ENCODE measurements at places on chromosomes 6 and 20.

DNA sequence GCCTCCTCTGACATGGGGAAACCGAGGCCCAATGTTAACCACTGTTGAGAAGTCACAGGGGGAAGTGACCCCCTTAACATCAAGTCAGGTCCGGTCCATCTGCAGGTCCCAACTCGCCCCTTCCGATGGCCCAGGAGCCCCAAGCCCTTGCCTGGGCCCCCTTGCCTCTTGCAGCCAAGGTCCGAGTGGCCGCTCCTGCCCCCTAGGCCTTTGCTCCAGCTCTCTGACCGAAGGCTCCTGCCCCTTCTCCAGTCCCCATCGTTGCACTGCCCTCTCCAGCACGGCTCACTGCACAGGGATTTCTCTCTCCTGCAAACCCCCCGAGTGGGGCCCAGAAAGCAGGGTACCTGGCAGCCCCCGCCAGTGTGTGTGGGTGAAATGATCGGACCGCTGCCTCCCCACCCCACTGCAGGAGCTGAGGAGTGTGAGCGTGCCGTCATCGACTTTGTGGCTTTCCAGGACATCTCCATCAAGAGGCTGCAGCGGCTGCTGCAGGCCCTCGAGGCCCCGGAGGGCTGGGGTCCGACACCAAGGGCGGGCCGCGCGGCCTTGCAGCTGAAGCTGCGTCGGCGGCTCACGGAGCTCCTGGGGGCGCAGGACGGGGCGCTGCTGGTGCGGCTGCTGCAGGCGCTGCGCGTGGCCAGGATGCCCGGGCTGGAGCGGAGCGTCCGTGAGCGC lies 1.6 kb downstream of the TNFRSF6B start:
- DNase-seq: no peak

DNA sequence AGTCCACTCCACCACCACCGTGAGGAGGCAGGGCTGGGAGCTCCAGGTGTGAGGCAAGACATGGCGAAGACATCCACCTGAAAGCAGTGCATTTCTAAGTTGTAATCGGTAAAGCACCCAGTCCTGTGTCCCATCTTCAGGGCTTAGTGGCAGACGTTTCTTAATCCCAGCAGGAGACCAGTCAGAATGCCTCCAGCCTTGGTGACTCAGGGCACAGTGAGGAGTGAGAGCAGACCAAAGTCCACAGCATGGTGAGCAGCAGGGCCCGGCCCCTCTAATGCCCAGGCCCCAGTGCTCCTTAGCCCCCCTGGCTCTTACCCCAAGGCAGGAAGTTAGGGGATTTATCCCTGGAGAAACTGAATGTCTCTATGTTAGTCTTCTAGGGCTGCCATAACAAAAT lies 183.9 kb downstream of the SYNDIG1 start:
- DNase-seq: no peak

DNA sequence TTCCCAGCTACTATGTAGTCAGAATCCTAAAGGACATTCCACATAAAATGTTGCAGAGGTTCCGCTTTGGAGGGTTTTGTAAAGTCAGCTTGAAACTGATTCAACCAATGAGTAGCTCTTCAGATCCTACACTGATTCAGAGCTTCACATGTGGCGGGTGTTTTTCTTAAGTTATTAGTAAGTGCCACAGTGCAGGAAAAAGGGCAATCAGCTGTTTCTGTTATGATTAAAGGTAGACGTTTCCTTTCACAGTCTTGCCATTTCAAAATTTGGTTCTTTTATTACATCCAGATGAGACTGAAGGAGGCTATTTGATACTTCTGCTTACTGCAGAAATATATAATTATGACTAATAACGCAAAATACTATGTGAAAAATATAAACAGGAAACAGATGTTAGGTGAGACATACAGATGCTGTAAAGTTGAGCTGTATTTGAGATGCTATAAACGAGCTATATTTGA lies 443.9 kb downstream of the CDKAL1 start:
- no peak for DNase-seq

GRCh38 chr20:53789989-53790675 lies 196.5 kb upstream of the ZNF217 start:
- no peak for DNase-seq

GRCh38 chr6:37809197-37809543 lies 10.4 kb upstream of the ZFAND3 start:
- DNase-seq: no peak

GRCh38 chr6:131172222-131172621 lies 37.0 kb downstream of the AKAP7 start:
- no peak for DNase-seq

DNA sequence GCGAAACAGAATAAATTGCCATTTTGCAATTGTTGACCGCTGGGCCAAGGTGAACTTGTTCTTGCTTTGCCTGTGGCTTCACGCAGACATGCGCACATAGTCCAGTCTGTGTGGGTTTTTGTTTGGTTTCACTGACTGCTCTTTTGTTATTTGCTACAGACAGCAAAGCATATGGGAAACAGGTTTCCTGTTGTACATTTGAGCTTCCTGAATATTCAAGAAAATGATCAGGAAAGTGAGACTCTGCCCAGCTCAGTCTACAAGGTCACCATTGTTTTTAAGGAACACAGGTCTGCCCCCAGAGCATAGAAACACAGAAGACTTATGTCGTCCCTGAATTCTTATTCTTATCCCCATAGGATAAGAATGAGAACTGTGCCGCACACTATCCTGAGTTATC lies 55.6 kb downstream of the SASH1 start:
- no peak for DNase-seq

DNA sequence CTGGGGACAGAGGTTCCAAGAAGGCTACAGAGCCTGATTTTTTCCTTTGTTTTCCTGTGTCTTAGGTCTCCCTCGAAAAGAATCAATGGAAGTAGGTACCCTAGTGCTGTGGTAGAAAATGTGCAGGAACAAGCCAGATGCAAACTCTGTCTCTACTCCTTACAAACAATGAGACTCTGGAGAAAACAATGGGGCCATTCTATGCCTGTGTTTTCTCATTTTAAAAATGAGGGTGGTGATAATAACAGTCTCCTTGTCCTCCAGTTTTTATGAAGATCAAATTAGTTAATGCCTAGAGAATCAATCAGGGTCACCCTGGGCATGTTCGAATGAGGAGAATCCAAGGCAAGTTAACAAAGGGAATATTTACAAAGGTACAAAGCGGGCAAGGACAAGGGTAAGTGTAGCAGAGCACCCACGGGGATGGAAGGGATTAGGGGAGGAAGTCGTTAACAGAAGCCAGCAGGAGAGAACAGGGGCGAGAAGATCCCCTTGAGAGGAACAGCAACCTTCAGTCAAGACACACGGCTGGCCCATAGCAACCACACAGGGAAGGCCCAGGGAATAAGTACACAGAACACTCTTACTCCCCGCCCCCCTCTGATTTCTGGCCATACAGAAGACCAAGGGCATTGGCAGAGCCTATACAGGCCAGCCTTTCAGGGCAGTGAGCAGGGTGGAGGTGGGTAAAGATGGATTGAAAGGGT lies 342.8 kb downstream of the PTPRT start:
- no peak for DNase-seq

DNA sequence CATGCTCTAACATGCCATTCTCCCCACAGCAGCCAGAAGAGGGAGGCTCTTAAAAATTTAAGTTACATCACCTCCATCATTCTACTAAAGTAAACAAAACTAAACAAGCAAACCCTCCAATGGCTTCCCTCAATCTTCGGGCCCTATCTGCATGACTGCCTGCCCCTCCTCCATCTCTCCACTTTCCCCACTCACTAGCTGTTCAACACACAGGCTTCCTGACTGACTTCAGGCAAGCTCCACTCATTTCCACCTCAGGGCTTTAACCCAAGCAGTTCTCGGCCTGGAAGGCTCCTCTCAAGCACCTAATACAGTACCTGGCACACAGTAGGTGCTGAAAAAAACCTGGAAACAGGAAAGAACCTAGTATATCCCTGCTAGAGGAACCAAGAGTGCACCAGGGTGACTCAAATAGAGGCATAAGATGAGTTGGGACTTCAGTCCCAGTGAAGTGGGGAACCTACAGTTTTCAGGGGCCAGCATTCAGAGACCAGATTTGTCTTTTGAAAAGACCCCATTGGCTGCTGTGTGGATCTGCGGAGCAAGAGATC lies 2.8 kb downstream of the AHCY start:
- no peak for DNase-seq

DNA sequence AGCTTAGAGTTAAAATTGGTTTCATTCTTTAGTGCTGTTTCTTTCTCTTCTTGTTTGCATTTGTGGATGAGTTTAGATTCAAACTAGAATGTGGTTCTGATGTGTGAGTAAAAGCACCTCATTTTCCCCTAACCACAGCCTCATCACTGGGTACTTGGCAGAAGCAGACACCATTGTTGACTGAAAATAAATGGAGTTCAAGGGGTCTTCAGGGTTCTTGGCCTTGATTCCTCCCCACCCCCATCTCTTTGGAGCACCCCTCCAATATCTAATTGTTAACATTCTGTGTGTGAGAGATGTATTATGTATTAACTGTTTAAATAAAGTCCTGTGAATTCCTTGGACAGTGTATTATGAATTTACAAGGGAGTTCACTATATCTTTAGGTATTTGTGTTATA lies 59.6 kb downstream of the JARID2 start:
- no peak for DNase-seq

DNA sequence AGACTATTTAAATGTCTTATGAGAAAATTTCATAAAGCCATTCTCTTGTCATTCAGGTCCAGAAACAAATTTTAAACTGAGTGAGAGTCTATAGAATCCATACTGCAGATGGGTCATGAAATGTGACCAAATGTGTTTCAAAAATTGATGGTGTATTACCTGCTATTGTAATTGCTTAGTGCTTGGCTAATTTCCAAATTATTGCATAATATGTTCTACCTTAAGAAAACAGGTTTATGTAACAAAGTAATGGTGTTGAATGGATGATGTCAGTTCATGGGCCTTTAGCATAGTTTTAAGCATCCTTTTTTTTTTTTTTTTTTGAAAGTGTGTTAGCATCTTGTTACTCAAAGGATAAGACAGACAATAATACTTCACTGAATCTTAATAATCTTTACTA lies 5.0 kb downstream of the MARCKS start:
- DNase-seq: no peak

- DNase-seq: no peak
These were observed 7.6 kb upstream of the HLA-DRA start for GRCh38 chr6:32432050-32432450.

DNA sequence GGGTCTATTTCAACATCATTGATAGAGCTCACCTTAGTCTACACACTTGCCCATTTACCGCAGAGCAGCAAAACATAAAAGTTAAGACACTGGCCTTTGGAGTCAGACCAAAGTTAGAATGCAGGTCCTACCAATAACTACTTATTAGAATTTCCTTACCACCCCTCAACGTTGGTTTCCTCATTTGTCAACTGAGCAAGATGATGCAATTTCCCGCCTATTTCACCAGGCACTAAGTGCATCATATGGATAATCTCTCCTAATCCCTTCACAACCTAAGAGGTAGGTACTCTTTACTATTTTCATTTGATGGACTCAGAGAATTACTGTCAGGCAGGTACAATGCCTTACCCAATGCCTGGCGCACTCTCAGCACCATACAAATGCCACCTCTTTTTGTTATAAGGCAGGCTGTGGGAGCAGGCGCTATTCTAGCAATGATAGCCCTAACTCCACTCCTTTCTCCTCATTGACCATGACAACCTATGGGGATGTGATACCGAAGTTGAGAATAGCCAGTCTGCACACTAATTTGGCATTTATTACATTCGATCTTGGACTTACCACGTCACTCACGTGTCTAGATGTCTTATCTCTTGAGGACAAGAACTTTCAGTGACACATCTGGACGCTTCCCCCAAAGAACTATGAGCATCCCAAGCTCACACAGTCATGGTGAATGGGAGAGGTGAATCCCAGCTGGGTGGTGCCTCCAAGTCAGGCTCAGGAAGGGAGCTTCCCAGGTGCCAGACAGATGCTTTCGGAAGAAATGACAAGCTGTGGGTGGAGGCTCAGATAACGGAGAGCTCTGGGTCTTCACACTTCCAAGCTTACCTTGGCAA lies 128.1 kb upstream of the STMND1 start:
- DNase-seq: no peak

DNA sequence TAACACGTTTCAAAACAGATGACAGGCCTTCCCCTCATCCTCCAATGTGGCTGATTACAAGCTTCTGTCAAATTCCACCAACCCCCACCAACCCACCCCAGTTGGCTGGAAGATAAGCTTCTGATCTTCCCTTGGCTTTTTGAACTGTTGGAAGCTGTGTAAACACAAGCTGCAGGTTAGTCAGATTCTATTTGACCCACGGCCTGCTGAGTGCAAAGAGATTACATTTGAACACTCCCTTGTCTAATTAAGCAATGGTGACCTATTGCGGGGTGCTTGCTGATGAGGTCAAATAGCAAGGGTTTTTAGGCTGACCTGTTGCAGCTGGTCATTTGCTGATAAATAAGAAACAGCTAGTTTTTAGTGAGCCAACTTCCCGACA lies 379.7 kb downstream of the BMP2 start:
- no peak for DNase-seq

DNA sequence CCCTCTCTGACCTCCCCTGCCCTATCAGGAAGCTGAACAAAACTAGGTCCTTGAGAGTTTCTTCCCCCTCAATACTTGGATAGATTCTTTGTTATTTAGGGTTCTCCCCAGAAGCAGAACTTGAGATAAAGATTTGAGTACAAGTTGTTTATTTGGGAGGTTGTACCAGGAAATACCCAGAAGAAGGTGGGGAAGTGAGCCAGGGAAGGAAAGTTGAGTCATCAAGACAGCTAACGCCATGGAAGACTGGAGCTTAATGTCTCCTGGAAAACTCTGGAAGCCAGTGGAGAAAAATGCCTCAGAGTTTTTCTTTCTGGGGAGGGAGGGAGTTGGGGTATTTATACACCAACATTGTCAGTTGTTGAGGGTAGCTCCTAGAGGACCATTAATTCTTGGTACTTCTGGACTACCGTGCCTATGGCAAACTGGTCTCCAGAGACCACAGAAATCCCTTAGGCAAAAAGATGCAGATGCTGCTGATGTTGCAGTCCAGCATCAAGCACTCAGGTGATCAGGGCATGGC lies 102.6 kb upstream of the ZFP64 start:
- DNase-seq: no peak

DNA sequence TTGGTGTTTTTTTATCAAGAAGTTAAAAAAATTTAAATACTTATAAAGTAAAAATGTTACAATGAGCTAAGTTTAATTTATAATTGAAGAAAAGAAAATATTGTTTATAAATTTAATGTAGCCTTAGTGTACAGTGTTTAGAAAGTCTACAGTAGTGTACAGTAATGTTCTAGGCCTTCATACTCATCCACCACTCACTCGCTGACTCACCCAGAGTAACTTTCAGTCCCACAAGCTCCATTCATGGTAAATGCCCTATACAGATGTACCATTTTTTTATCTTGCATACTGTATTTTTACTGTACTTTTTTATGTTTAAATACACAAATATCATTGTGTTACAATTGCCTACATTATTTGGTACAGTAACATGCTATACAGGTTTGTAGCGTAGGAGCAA lies 26.0 kb downstream of the HTR1E start:
- DNase-seq: no peak

- DNase-seq: no peak
These were observed 150.8 kb downstream of the GRIK2 start for GRCh38 chr6:101544286-101544685.

GRCh38 chr6:169224185-169224695 lies 29.4 kb downstream of the THBS2 start:
- DNase-seq: no peak
